AG09319 (cell line): ENCODE measurements at places on chromosomes 3 and 15.
A peak's percentile ranks its signal among the peaks of the same experiment; 100 is the strongest.

GRCh38 chr3:58065700-58066167 is 57.5 kb downstream of the FLNB start:
- no peak for DNase-seq

DNA sequence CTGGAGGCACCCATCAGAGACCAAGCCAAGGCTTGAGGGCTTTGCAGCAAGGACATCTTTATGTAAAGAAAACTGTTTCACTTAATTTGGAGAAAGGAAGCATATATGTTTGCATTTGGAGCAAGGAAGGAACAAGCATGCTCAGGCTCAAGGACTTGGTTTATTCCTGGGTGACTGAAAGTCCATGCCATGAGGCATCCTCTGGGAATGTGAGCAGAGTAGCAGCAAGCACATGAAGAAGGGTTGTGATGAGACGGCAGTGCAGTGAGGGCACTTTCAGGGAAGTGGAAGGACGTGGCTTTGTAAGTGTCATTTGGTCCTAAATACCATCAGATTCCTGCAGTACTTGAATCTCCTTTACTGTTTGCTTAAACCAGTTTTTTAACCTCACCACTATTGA is 26.8 kb downstream of the POLG start:
- DNase-seq: peak; percentile 20

DNA sequence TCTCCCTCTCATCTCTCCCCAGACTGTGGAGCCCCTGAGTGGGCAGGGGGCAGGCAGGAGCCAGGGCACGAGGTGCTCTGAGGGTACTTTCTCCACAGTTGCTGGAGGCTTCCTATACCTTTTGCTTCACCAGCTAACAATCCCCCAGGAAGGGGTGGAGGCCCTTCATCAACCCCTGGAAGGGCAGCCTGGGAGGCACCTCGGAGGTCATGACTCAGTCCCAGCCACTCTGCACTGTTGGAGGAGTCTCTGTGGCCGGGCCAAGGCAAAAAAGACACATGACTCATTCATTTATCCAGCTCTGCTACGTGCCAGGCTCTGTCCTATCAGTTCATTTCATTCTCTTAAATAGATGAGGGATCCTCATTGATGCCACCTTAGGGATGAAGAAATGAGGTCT is 15.6 kb upstream of the KY start:
- DNase-seq: no peak

DNA sequence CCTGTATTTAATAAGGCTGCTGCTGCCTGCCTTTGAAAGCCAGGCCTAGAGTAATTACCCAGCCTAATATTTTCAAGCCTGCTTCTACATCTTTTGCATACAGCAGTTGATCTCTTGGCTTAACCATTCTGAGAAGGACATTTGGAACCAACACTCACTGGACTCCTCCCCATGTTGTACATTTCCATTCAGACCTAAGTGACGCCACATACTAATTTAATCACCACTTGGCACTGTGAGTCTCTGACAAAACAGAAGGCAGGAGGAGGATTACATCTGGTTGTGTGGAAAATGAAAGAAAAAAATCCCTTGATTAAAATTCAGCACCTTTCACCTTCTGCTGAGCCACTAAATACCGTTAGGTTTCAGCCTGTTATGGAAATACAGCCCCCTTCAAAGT is 102.2 kb upstream of the ARRDC4 start:
- no peak for DNase-seq

DNA sequence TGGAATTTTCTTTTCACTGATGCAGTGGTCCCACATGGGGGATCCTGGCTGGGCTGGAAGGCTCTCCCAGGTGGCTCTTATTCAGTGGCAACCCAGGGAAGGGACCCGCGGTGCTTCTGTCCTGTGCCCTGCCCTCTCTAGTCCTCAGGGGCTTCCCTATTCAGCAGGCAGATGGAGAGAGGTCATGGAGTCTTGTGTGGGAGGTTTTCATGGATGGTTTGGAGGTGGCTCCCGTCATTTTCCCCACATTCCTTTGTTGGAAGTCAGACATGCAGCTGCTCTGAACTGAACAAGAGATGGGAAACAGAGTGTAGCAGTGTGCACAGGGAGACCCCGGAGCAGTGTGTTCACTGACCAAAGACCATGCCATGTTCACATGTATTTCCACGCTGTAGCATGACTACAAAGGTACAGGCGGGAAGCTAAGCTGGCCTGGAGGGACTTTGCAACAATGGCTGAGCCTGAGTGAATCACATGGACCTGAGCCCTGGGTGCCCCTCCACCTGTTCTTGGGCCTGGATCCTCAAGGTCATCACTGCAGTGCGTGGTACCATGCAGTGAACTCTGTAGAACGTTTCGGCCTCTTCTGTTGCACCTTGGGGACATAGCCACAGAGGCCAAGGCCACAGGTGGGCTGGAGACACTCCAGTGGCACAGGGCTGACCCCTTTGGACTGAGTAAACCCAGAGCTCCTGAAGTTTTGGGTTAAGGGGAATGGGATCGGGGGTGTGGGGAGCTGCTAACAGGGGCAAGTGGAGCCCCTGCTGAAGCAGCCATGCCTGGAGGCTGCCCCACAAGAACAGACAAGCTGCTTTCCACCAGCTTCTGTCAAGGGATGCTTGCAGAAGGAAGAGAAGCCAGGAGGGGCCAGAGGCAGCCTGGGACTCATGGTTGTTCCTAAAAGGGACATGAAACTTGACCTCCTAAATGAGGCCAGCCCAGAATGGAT is 123.0 kb downstream of the ASB7 start:
- no peak for DNase-seq

GRCh38 chr3:27467545-27467944 is 16.6 kb downstream of the SLC4A7 start:
- DNase-seq: no peak

DNA sequence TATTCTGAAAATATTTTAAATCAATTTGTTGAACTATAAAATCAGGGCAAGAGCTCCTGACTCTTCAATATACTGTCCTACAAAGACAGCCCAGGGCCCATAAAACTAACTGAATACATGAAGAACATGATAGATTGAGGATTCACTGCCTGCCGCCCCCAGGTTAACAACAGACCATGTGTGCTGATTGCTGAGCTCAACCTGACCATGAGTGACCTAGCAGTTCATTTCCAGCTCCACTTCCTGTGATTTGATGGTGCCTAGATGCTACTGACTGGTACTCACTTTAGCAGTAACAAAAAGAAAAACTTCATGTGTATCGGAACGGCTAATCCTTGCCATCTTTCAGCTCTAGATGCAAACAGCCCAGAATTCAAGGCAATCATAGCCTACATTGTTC is 9.6 kb upstream of the KLF13 start:
- DNase-seq: no peak

GRCh38 chr3:84184937-84185336 is 773.9 kb upstream of the CADM2 start:
- DNase-seq: no peak

DNA sequence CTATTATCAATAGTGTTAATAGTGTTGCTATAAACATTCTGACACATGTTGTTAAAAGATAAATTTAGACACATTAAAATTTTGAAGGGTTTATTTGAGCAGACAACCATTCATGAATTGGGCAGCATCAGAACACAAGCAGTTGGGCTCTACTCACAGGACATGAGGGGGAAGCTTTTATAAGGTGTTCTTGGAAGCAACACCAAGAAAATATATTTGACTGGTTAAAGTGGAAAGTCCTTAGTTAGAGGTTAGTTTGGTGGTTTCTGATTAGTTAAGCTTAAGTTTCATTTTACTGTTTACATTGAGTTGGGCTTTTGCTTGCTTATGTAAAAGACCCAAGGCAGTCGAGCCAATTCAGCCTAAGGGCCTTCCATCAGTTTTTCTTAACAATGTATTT is 220.7 kb downstream of the CD47 start:
- DNase-seq: no peak

- DNase-seq: no peak
These were observed 502.4 kb downstream of the LPP start for GRCh38 chr3:188656196-188656982.

- no peak for DNase-seq
These were observed 46.3 kb upstream of the CCDC80 start for GRCh38 chr3:112687211-112687610.

DNA sequence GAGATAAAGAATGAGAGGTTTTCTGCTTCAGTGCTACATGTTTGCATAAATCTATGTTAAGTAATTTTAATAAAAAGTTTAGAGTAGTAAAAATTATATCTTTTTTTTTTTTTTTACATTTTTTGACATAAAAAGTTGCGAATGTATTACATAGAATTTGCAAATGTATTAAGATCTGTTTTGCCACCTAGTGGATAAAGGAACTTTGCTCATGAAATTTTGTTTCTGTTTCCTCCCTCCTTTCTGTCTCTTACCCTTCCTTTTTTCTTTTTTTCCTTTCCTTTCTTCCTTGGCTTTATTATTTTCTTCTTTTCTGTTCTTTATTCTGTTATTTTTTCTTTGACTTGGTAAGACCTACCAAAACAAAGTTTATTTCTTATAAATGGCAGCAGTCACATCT is 58.5 kb upstream of the UTS2B start:
- DNase-seq: no peak

DNA sequence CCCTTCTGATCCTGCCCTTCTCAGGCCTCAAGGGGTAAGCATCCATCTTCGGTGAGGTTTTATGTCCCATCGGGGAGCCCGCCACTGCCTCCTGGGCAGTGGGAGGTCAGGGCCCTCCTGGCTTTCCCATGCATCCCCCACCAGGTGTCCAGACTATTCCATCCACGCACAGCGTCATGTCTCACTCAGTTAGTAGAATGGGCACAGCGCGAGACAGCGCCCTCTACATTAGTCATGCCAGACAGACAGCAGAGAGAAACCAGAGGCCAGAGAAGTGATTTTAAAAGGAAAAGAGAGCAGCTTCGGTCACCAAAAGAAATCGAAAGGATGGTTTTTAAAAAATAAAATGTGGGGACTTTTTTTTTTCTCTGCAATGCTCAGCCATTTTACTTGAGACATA is 49.8 kb downstream of the ZDHHC3 start:
- no peak for DNase-seq

DNA sequence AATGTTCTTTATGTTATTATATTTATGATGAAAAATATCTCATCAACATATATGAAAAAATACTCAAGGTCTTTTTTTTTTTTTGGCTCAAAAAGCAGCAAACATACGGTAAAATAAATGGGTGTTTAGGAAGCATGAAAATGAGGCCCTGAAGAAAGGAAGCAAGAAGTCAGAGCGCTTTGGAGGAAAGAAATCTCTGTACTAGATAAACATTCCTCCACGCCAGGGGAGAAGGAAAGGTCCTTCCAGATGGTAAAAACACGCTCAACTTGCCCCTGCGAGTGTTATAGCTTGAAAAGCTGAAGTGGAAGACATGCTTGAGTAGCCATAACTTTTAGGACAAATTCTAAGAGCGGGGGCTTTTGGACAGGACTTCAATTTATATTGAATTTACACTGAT is 52.9 kb downstream of the FEM1B start:
- no peak for DNase-seq

DNA sequence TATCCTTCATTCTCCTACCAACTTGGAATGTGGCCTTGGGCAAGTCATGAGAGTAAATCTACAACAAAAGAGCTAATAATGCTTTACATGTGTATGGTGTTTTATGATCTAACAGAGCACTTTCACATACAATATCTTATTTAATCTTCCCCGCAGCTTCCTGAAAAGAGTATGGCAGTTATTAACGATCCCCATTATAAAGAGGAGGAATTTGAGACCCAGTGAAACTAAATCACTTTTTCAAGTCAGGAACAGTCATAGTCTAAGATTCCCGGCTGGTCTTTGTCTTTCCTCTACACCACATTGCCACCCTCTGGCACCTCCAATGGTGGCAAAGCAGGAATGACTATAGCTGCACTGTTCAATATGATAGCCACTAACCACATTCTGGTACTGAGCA is 69.7 kb upstream of the CMSS1 start:
- no peak for DNase-seq

DNA sequence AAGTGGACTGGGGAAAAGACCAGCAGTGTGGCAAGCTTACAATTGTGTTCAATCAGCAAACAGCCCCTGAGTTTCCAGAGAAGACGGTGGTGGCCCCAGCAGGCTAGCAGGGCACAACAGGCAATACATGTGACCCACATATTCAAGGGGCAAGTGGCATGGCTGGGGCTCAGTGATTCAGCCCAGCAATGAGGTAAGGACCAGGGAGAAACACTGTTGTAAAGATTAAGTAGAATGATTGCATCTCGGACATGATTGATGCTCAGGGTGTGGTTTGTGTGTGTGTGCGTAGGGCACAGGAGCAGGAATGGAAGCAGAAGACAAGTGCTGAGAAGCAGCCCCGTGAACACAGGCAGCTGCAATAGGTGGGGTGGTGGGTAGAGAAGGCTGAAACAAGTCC is 37.9 kb downstream of the KLHL6 start:
- no peak for DNase-seq
